ENCODE measurements at places on chromosomes 3 and 15. TPM values are rescaled to one million over a fixed set of nuclear protein-coding genes. Genes with fewer than 3 reads are reported as not detected.

DNA sequence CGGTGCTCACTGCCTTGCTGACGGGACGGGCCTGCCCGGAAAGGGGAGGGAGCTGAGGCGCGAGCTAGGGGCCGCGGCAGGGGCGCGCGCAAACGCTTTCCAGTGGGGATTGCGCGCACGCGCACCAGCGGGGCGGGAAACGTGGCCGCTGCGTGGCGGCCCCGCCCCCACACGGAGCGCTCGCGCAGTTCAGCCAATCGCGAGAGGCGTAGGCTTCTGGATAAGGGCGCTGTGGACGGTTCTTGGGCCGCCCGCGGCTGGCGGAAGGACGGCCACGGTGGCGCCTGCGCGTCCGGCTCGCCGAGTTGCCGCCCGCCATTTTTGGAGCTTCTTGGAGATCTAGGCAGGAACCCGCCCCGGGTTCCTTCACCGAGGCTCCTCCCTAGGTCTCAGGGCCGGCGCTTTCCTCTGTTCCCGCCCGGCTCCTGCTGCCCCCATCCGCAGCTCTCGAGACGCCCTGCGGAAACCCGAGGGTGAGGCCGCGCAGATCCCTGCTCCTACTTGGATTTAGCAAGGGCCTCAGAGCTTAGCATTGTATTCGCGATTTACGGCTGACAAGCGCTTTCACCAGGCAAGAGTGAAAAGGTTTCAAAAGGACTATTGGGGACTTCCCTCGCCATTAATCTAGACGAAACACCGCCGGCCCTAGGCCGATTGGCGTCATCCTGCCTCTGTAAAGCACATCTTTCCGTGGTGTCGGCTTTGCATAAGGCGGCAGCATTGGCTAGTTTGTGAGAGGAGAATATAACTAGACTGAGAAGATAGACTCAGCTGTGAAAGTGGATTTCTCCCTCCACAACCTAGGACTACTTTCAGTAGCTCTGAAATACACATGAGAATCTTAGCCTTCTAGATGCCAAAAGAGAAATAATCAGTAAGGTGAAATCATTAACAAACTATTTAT, 496 bp upstream of the STAG1 start:
- peak; percentile 98 for DNase-seq

The P2RY13 gene
- total RNA-seq: not detected

- DNase-seq: no peak
Measured at GRCh38 chr3:193236599-193236998, 4.4 kb upstream of the PLAAT1 start.

DNA sequence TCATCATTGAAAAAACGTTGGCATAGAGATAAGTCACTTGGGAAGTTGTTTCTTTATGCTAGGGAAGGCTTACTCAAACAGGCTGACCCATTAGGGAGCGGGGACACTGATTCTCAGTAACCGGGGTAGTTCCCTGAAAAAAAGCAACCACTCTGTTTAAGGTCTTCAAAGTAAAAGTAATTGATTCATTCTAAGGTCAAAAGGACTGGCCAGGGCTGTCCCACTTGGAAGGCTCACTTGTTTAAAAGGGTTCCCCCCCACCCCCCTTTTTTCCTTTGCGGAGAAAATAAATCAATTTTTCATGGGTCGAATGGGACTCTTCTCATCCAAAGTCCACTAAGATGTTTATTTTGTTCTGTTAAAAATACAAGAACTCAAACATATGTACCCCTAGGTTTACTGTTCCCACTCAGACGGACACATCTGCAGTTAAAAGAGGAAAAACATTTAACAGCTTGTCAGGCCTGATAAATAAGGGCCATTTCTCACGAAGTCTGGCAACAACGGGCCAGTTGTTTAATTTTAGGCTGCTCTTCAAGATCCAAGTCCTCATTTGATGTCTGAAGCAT, 53.0 kb downstream of the ARHGEF3 start:
- no peak for DNase-seq

The PPP2R3A gene
- total RNA-seq: 46.7 TPM

The KCNMB3 gene
- 0.72 TPM for total RNA-seq

DNA sequence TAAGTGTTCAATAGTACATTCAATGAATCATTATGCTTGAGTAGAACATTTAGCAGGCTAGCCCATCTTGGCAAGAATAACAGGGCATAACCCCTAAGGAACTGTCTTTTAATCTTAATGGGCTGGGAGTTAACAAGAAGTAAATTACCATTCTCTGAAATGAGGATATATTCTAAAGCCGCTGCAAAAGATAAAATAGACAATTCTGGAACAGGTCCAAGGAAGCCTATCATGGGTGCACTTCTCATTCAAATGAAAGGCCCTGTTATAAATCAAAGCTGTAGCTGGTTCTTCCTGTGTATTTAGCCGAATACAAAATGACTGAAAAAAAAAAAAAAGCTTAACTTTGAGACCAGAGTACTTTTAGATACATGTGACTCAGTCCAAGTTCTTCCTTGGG, 15.6 kb downstream of the MTHFS start:
- DNase-seq: no peak

- DNase-seq: no peak
Measured at GRCh38 chr3:66427951-66428474, 72.8 kb downstream of the LRIG1 start.

The ALDH1A2 gene
- total RNA-seq: not detected

DNA sequence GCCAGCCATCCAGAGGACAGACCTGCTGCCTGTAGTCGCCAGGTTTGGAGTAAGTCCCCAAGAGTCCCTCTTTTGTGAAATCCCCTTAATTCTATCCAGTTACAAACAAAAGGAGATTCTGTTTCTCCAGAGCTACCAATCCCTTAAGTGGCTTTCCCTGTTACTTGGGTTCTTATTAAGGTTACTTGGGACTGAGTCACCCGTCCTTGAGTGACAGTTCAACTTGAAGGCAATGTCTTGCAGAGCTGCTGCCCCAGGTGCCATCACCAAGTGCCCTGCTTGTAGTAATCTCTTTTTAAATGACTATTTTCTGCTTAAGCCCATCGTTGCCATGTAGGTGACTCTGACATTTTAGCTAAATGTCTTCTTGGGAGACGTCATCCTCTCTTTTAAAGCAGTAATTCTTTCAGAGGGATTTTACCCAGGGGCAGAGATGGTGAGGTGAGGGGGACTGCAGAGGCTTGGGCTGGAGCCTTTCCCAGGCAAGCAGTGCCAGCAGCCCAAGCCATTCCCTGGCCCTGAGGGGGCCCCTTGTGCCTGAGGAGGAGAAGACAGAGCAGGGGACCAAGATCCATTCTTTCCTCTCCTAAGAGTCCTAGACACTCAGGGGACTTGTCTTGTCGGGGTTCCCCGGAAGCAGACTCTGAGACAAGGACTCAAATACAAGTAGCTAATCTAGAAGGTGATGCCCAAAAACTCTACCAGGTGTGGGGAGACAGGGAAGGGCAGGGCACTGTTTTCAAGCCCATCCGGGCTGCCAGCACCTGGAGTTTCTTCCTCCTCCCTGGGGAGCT, 253.7 kb downstream of the PLCL2 start:
- no peak for DNase-seq

The ATOSA gene
- total RNA-seq: 23.9 TPM

DNA sequence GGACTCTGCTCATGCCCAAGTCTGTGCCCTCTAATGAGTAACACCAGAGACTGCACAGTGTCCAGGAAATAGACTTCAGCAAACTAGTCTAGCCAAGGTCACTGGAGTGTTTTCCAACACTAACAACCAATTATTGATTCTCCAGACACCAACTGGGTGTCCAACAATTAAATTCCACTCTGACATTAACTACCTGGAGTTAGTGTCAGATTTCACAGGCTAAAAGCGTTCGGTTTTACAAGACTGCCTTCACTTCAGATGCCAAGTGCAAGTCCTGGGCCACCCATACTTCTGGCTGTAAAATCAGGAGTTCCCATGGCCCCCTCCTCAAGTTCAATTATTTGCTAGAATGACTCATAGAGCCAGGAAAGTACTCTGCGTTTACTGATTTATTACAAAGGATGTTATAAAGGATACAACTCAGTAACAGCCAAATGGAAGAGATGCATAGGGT, 20.8 kb upstream of the CFAP161 start:
- DNase-seq: no peak

- no peak for DNase-seq
Measured at GRCh38 chr15:51814606-51815005, 14.8 kb upstream of the TMOD3 start.

The FHIT gene
- total RNA-seq: not detected

- no peak for DNase-seq
Measured at GRCh38 chr3:60622349-60622748, 628.9 kb downstream of the FHIT start.

The CD276 gene
- total RNA-seq: 37.5 TPM

GRCh38 chr3:78645628-78646310, 1122.0 kb downstream of the ROBO1 start:
- peak; percentile 81 for DNase-seq

DNA sequence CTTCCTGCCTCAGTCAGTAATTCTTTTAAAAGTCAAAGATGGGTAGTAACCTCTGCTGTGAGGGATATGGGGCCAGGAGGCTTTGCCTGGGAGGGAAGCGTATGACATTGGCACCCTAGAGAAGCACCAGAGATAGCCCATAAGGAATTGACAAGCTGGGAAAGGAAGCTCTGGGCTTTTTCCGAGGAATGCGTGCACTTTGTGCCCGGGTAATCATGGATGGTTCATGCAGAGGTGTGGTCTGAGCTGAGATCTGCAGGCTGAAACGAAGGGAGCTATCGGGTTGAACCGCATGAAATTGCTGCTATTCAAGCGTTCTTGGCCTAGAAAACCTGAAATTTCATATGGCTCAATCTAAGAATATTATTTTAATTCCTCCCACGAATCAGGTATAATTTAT, 127.7 kb upstream of the TLE3 start:
- no peak for DNase-seq

GRCh38 chr15:38335116-38335515, 82.5 kb downstream of the SPRED1 start:
- no peak for DNase-seq

DNA sequence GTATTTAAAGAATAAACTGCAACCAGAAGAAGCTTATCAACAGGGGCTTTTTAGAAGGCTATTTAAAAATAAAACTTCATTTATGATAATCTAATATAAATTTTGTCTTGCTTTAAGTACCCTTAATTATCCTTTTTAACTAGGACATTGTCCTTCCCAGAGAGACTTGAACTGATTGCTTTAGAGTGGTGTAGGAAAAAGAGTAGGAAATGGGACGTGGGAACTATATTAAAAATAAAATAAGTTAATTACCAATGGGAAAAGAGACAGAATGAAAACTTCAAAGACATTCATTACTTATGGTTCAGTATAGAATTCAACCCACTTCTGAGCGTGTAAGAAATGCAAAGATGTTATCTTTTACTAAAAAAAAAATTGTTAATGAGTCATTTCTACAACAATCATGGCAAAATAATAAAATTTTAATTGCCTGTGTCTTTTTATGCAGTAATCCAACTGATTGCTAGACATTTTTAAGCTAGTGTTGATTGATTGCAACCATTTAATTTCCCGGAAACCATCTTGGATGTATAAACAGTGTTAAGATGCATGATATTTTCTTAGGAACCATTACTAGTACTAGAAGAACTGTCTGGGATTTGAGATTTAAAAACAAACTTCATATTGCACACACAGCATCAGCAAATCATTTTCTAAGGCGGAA, 298.8 kb upstream of the UMPS start:
- no peak for DNase-seq

GRCh38 chr3:107643038-107643883, 120.5 kb downstream of the BBX start:
- no peak for DNase-seq

The EOMES gene
- not detected for total RNA-seq

DNA sequence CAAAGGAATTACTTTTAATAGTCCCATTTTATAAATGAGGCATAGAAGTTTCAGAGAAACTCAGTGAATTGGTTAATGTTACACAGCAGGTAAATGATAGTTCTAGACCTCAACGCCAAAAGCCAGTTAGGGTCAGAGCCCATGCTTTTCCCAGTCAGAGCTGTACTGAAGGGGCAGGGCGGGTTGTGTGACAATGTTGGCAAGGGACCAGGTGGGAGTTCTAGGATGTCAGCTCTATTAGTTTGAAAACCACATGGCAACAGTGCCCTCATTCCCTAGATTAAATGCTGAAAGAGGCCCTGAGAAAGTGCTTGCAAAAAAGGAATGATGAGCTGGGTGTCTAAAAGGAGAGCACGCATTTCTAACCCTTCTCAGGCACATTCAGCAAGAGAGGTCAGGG, 65.4 kb upstream of the EPHB1 start:
- no peak for DNase-seq

All from IMR-90 (cell line).